Karpas-422 (cell line): ENCODE measurements at places on chromosomes 7 and 10.

DNA sequence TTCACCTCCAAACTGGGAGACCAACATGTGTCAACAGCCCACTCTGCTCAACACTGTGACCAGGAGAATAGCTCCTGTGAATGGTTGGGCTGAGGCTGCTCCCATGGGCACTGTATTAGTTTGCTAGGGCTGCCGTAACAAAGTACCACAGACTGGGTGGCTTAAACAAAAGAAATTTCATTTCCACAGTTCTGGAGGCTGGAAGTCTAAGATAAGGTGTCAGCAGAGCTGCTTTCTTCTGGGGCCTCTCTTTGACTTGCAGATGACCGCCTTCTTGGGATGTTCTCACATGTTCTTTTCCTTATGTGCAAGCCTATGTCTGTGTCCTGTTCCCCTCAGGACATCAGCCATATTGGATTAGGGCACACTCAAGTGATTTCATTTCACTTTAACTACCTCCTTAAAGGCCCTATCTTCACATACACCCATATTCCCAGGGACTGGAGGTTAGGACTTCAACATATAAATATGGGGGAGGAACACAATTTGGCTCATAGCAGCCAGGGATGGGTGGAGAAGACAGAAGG is 90.3 kb downstream of the CPED1 start:
- no peak for DNase-seq

- DNase-seq, result no peak
Measured at GRCh38 chr10:116771101-116771958, 29.0 kb upstream of the HSPA12A start.

GRCh38 chr7:32126843-32127242 is 56.6 kb upstream of the PDE1C start:
- DNase-seq, result no peak

DNA sequence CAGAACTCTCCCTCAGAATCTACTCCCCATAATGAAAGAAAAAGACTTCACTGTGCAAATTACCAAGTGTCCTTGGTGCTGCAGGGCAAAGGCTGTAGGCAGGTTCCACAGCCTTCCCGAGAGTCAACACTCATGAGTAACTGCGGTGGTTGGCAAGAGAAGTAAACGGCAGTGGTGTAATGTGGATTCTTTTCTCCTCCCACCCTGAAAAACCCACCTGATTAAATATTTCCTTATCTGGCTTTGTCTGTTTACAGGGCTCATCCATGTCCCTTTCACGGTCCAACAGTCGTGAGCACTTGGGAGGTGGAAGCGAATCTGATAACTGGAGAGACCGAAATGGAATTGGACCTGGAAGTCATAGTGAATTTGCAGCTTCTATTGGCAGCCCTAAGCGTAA is 300.9 kb downstream of the BICC1 start:
- DNase-seq, result no peak

DNA sequence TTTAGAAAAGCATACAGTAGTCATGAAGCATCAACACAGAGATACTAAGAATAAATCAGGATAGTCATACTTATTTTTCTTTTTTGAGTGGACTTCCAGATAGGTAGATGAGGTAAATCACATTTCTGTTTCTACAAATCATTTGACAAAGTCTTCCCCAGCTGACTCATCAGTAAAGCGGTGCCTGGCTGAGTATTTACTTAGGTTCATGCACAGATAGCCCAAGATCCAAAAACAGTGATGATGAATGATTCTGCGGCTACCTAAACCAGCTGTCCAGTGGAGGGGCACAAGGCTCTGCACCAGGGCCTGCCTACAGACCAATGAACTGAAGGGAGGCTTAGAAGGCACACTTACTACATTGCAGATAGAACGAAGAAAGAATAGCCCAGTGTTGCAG is 113.1 kb downstream of the PARP12 start:
- no peak for DNase-seq

DNA sequence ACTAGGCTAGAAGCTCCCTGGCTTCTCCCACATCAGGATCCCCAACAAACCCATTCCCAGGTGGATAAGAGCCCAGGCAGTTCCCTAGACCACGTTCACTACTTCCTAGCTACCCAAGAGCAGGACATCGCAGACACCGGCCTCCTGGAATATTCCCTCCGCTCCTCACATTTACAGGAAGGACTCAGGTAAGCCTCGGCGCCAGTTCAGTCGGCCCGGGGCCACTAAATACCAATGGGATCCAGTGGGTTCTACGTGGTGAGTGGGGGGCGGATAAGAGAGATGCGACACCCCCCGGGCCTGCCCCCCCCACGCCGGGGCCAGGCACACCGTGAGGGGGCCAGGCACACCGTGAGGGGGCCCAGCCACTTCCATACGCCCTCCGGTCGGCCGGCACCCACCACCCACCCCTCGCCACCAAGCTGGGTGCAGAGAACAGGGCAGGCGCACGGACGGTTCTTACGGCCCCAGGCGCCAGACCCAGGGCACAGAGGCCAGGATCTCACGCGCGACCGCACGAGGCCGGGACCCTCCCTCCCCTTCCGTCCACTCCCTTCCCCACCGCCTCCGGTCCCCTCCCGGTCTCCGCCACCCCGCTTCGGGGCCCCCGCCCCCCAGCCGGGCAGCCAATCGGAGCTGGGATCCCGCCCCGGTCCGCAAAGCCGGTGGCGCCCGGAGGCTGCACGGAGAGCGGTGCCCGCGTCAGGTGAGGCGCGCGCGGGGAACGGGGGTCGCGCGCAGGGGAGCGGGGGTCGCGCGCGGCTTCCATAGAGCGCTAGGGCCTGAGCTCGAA is at the start of gene BLVRA:
Gene BLVRA, plus strand, starts transcription at position 652 of the 793 bp plus-strand sequence. CDS start 12,479 bp downstream, outside the sequence.
- no peak for DNase-seq

DNA sequence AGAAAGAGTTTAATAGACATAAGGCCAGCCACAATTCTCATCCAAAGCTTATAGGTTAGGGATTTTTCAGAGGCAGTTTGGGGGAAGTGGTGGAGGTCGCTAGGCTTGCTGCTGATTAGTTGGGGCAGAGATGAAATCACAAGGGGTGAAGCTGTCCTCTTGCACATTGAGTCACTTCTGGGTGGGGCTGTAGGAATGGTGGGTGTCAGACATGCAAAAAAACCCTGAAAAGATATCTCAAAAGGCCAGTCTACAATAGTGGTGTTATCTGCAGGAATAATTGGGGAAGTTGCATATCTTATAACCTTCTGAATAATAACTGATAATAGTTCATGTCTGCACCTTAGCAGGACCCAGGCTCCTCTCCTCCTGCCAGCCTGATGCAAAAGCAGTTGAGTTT is 2.1 kb downstream of the FAM24B start:
- DNase-seq, result no peak

DNA sequence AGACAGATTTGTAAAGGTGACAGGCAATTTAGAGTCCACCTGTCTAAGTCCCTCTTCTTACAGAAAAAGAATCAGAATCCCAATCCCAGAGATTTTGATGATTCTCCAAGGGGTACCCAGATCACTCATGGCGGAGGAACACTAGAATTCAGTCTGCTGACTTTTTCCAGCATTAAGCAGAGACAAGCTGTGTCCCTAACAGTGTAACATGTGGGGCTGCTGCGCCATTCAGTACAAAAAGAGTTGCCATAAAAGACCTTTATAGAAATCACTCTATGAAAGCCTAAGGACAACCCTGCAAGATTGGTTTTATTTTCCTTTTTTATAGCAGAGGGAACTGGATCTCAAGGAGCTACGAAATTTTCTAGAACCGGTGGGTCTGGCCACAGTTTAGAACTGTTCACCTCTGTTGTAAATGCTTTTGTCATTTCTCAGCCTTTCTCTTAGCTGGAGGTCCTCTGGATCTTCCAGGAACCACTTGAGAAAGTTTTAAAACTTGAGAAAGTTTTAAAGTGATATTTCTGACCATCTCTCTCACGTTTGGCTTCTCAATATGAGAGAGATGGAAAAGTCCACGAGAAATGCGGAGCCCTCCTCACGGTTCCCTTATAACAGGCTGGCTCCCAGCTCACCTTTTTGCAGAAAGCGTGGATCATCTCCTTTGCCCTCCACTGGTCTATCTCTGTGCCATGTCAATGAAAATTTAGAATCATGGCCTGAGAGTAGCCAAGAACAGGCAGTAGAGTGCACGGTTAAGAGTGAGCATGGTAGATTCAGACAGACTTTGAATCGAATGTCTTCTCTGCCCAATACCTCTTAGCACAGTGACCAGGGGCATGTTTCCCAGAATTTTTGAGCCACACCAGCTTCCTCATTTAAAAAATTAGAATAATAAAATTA is 826 bp downstream of the GIMAP7 start:
- no peak for DNase-seq

GRCh38 chr10:30233186-30233959 is 115.7 kb downstream of the MTPAP start:
- DNase-seq, result no peak

DNA sequence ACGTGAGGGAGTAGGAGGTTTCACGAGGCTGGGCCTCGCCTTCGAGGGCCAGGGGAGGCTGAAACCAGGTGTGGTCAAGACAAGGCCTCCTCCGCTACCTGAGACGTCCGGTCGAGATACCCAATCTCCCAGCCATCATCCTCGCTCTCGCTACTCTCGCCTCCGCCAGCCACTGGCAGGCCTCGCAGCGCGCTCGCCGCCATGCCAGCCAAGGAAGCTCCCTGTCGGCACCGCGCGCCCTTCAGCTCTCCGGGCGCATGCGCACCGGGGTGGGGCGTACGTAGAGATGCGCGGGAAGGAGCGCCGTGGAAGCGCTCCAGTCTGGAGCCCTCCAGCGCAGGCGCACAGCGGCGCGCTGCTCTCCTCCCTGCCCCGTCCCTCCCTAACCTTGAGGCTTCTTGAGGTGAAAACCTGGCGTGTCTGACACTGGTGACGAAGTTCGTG is at the start of gene ASZ1:
Gene ASZ1, minus strand, starts transcription at position 236 of the 444 bp plus-strand sequence. Its CDS starts 33 bp downstream, at position 203.
- DNase-seq, result no peak

- peak; percentile 66 for DNase-seq
Measured at GRCh38 chr7:21507627-21508343, 35.1 kb upstream of the DNAH11 start.

GRCh38 chr7:94297397-94297838 is 97.3 kb upstream of the COL1A2 start:
- no peak for DNase-seq

DNA sequence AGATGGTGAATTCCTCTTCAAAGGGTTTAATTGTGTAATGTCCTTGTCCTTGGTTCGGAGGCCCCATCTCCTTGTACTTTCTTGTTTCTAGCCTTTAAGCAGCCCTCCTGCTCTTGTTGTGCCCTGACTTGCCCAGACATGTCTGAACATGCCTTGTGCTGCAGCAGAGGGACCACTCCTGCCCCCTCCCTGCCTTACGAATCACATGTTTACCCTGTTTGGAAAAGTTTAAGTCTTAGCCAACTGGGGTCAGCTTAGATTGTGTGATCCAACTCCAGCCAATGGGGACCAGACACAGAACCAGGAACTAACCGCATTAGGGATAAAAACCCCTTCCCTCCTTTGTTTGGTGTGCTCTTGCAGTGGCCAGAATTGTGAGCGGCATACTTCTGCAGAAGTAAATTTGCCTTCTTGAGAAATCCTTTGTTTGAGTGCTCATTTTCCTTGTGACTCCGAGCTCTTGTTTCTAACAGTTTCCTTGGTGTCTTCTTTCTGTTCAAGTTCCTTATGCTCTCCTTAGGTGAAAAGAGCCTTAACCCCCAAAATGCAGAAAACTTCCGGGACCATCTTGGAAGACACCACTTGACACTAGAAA is 29.4 kb downstream of the CLRN3 start:
- DNase-seq, result no peak

- no peak for DNase-seq
Measured at GRCh38 chr7:157318015-157318706, 18.6 kb upstream of the DNAJB6 start.

GRCh38 chr10:131652438-131653139 is 248.2 kb upstream of the PPP2R2D start:
- DNase-seq, result no peak

DNA sequence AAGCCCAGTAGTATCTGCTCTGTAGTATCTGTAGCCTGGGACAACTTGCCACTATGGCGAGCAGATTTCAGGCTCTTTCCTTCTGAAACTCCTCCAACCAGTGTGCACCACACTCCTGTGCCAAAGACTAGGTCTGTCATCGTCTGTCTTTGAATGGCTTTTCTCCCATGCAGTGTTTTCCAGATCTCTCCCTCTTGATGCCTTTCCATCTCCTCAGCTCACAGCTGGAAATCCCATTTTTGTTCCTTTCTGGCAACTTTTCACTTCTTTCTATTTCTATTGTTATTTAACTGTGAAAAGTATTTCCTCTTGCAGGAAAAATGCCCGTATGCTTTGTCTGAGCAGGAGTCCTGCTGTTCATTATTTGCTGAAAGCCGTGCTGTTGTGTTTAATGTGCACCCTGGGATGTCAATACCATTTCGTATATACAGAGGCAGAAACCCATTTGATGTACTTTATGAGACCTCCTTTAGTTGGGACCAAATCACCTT is 373.7 kb downstream of the PHTF2 start:
- DNase-seq, result no peak

GRCh38 chr7:112134039-112134438 is 72.2 kb downstream of the DOCK4 start:
- no peak for DNase-seq

DNA sequence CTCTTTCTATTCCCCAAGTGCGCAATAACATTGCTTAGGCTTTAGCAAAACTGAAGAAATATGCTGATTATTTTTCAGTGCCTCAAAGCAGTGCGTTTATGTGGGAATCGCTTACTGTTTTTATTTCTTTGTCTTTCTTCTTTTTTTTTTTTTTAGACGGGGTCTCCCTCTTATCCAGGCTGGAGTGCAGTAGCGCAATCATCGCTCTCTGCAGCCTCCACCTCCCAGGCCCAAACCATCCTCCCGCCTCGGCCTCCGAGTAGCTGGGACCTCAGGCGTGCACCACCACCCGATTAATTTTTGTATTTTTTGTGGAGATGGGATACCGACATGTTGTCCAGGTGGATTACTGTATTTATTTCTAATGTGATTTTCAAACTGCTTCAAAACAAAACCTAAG is 1.2 kb downstream of the DENND10 start:
- DNase-seq, result no peak

- no peak for DNase-seq
Measured at GRCh38 chr7:7177044-7177517, 5.3 kb upstream of the C1GALT1 start.

DNA sequence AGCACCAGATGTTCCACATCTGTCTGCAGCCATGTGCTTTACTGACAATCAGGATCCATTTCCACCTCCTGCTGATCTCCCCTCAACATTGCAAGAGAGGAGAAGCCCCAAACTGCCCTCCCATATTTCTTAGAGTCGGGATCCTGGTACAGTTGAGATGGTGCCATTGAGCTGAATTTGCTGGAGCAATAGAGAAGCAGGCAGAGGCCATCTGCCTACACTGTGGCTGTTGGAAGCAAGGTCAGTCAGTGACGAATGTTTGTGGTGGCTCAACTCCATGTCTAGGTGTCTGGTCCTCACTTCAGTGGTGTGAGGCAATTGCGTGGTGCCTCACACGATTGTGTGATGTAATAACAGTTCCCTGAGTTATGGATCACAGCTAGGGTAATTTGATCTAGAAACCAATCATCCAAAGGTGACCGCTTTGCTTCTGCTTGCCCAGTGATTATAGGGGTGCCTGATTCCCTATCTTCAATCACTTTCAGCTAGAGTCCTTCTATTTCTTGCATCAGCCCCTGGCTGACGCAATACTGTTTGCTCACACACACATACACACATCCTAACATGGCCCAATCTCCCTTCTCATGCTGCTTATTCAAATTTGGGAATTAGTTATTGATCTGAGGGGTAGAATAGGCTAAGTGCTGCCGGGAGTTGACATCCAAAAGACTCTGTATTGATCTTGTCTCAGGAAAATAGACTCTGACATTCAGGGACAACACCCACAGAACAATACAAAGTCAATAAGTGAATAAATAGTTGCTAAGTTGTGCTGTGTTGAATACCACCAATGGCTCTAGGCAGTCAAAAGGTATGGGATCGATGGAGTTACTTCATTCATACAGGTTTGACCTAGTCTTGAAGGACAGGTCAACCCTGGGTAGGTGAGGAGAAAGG is 46.1 kb upstream of the SLC35B4 start:
- DNase-seq, result no peak
